ENCODE measurements at places on chromosomes 5 and 9. TPM values are rescaled to one million over a fixed set of nuclear protein-coding genes. Genes with fewer than 3 reads are reported as not detected.

NIM1K gene
- 0.53 TPM for total RNA-seq

ADAMTSL1 gene
- total RNA-seq, result 42.3 TPM

GHR gene
- 34.6 TPM for total RNA-seq

SPATA31E1 gene
- not detected for total RNA-seq

GDNF gene
- 1.5 TPM for total RNA-seq

FCN2 gene
- not detected for total RNA-seq

RXFP3 gene
- total RNA-seq, result not detected

PLPP1 gene
- 146 TPM for total RNA-seq

C5orf46 gene
- total RNA-seq, result 1.3 TPM

MARCOL gene
- total RNA-seq, result not detected

ECSCR gene
- total RNA-seq, result 23.8 TPM

PITX1 gene
- total RNA-seq, result 50.1 TPM

TNC gene
- total RNA-seq, result 155 TPM

WDR38 gene
- total RNA-seq, result not detected

POU5F2 gene
- 10.5 TPM for total RNA-seq

OCLN gene
- 18.2 TPM for total RNA-seq

ARL14EPL gene
- not detected for total RNA-seq

UAP1L1 gene
- total RNA-seq, result 4.0 TPM

MORN5 gene
- total RNA-seq, result 8.4 TPM

TMC1 gene
- 1.9 TPM for total RNA-seq

TIMD4 gene
- 1.7 TPM for total RNA-seq

FYB1 gene
- total RNA-seq, result 10.9 TPM

SGTB gene
- total RNA-seq, result 11.5 TPM

FGD3 gene
- 7.4 TPM for total RNA-seq

IL5 gene
- total RNA-seq, result not detected

MAMDC4 gene
- 3.0 TPM for total RNA-seq

EGR1 gene
- 12.8 TPM for total RNA-seq

C9 gene
- total RNA-seq, result not detected

ENTREP1 gene
- total RNA-seq, result 11.6 TPM
